ENCODE measurements at places on chromosomes 5 and 9.

GRCh38 chr5:163661360-163661759, 155.9 kb downstream of the MAT2B start:
- DNase-seq = no peak

DNA sequence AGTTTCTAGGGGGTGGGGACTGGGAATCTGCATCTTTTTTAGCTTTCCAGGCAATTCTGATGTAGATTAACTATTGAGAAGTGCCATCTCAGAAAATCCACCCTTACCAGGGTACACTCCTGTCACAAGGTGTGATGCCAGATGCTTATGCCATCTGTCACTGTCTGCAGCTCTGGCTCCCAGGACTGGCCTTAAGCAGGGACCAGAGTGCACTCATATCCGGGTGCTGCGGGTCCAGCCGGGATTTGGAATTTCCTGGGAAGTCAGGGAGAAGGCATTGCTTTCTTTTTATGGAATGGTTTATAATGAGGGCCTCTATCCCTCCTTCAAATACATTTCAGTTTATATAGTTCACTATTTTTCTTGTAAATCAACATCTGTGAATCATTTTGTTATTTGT, 92.6 kb downstream of the TMEM174 start:
- no peak for DNase-seq

- DNase-seq = no peak
Observed at GRCh38 chr9:72579880-72580550, 58.6 kb downstream of the TMC1 start.

DNA sequence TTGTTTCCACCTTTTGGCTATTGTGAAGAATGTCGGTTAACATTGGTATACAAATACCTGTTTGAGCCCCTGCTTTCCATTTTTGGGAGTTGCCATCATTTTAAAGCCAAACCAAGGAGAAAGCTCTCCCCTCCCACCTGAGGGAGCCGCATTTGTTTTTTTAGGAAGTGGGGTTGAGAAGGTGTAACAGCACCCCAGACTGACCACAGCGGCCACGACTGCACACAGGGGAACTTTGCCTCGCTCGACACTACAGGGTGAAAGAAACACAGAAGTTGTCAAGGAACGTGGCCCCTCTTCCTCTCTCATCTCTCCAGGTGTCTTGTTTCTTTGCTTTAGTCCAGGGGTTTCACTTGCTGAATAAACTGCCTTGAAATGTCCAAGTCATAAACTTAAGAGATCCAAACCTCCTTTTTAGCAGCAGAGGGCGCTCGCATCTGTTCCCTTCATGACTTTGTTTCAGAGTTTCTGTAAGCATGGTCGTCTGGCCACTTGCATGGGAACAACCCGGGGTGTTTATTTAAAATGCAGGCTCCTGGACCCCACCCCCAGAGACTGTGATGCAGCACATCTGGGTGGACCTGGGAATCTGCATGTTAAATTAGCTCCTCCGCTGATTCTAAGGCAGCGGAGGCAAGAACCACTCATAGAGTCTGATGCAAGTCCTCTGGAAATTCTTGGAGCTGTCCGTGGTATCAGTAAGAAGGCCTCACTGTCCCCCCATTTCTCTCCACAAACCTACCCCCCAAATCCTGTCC, 2.1 kb upstream of the TTLL11 start:
- no peak for DNase-seq

- DNase-seq = no peak
Observed at GRCh38 chr5:88818296-88818695, 64.7 kb downstream of the MEF2C start.

GRCh38 chr9:13974891-13975290, 339.1 kb downstream of the NFIB start:
- DNase-seq = no peak

DNA sequence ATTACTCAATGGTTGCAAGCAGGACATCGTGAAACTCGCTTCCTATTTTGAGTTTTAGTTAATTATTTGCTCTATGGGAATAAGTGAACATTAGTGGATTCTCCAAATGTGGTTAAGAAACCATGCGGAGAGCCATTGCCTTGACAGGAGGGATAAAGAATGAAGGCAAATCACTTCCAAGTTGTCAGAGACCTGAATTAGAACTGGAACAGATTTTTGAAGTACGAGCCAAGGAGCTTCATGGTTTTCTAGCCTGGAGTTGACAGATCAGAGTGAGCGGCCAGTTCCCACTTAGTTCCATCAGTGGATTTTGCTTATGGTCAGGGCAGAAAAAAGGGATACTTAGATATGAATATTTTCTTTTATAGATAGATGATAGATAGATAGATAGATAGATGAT, 171.4 kb upstream of the CDH10 start:
- no peak for DNase-seq

DNA sequence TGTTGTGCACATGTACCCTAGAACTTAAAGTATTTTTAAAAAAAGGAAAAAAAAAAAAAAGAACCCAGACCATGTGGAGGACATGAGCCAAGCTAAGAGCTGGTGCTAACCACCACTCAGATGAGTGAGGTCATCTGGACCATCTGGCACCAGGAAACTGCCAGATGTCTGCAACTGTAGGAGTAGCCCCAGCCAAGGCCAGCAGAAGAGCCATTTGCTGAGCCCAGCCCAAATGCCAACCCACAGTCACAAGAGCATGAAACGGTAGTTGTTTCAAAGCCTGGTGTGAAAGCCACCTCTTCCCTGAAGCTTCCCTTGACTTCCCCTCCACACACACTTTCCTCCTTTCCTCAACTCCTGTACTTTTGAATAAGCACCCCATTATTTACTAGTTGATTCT, 69.2 kb upstream of the FCN1 start:
- no peak for DNase-seq

GRCh38 chr9:80648336-80648735, 1041.0 kb downstream of the TLE1 start:
- DNase-seq = no peak
